ENCODE measurements at places on chromosomes 13 and 19.

DNA sequence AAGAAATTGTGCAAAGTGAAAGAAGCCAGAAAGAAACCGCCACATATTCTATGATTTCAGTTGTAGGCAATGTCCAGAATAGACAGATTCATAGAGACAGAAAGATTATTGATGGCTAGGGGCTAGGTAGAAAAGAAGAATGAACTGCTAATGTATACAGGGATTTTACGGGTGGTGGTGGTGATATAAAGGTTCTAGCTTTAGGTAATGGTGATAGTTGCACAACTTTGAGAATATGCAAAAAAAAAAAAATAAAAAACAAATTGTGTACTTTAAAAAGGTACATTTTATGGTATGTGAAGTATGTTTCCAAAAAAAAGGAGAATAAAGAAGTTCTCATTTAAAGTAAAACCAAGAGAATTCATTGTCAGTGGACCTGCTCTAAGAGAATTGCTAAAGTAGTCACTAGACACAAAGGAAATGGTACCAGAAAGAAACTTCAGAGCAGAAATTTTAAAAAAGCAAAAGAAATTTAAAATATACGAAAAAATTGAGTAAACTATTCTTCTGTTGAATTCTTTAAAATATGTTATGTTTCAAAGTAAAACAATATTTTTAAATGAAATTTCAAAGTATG lies 680.1 kb downstream of the UQCRFS1 start:
- DNase-seq, result no peak

DNA sequence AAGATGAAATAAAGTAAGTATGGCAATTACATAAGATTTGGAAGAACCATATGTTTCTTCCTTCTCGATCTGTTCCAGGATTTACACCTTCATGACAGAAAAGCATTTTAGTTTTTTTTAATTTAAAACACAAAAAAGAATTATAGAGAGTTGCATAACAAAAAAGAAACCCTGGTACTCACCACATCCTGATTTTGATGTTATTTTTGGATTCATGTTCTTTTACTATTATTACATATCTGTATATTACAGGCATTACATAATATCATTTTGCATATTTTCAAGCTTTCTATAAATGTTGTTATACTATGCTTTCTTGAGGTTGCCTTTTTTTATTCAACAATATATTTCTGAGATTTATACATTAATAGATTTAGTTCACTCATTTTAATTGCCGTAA lies 6.7 kb upstream of the KATNAL1 start:
- no peak for DNase-seq

DNA sequence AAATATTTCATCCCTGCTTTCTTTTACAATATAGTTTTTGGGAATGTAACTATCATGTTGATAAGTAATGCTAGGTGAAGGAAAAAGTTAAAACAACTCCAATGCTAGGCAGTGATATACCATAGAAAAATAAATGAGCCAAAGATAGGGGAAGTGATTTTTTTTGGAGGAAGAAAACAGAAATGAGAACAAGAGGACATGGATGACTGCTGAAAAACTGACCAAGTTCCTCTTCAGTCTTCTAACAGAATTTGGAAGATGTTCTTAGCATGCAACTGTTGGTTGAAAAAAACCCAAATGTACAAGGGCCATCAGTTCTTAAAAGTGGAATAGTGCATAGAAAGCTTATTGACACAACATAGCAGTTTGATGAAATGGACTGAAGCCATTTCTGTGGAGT lies 262.5 kb upstream of the STARD13 start:
- no peak for DNase-seq

- DNase-seq, result no peak
These were observed 21.2 kb upstream of the MYDGF start for GRCh38 chr19:4691373-4691772.

GRCh38 chr13:20192836-20193161 lies at the start of gene GJB2:
TSS of gene GJB2 (minus strand) at chr13:20192938. CDS start at chr13:20189581, 3,357 bp downstream.
- no peak for DNase-seq

DNA sequence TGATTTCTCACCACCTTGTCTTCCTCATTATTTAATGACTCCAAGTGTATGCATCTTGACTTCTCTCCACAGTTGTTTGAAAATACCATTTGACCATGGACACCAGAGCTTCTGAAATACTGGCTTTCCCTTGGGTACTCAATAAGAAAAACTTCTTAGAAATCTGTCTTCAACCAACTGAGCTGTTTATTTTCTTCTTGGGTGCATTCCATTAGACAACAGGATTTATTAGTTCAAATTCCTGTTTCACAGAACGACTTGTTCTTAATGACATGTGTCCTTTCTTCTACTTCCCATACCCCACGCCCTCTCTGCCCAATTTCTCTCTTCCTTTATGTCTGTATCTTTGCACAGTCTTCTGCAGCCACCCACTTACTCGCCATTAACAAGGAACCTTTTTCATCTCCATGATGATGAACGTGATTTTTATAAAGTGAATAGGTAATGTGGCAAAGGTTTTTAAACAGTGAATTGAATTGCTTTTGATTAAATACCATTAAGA lies 11.3 kb upstream of the ITM2B start:
- DNase-seq, result no peak

DNA sequence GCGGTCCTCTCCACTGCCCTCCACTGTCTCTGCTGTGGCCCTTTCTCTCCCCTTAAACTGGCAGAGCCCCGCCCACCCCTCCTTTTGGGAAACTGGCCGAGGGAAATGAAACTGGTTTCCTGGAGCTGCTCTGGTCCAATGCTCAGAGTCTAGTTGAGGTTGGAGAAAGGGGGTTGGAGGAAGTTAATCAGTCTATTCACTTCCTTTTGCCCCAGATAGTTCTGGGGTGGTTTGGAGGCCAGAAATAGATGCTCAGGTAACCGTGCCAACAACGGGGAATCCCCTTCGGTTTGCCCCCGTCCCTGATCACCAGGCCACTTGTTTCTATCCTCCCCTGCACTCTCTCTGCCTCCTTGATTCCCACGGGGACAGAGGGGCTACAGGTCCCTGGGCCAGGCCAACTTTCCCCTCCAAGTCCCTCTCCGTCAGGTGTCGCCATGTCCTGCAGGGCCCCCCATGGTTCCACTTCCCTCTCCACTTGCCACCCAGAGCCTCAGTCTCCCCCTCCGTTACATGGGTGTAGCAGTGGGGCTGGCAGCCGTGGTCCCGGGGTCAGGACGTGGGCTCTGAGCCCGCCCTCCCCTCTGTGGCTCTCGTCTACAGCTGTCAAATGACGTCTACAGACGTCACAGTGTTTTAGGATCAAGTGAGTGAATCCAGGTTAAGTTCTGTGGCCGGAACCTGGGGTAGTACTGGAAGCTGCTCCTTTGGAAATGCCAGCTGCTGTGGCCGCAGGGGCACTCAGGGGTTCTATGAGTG lies at the start of gene IL4I1:
Gene IL4I1, minus strand, starts transcription at position 25 of the 759 bp plus-strand sequence. CDS start 727 bp downstream, outside the sequence.
- DNase-seq, result no peak

- no peak for DNase-seq
These were observed 83.9 kb downstream of the GNG7 start for GRCh38 chr19:2618611-2619010.

DNA sequence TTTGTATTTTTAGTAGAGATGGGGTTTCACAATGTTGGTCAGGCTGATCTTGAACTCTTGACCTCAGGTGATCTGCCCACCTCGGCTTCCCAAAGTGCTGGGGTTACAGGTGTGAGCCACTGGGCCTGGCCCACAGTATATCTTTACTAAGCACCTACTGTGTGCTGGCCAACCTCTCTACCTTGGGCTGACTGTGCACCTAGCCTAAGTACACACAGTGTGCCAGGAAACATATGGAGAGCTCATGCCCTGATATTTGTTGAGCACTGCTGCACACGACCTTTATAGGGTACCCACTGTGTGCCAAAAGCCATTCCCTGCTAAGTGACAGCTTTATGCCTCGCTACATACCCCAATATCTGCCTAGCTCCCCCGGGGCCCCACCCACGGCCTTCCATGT lies 6.3 kb upstream of the ARHGAP45 start:
- DNase-seq, result no peak

- DNase-seq, result no peak
These were observed 105.1 kb downstream of the SOX1 start for GRCh38 chr13:112172017-112172416.

DNA sequence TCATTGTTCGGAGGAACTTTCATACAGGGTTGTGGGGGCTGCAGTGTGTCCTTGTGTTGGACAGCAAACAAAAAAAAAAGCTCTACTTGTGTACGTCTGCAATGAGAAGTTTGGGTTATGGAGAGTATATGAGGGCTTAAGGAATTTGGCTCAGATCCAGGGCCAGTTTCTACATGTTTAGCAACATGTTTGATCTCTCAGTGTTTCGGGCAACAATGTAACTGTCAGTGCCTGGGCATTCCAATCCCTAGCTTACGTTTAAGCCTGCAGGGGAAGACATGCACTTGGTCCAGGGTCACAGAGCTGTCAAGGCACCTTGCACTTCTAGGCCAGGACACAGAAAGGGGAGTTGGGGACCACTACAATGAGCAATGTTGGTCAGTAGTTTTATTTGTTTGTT lies 13.9 kb downstream of the ZNF543 start:
- DNase-seq, result no peak

DNA sequence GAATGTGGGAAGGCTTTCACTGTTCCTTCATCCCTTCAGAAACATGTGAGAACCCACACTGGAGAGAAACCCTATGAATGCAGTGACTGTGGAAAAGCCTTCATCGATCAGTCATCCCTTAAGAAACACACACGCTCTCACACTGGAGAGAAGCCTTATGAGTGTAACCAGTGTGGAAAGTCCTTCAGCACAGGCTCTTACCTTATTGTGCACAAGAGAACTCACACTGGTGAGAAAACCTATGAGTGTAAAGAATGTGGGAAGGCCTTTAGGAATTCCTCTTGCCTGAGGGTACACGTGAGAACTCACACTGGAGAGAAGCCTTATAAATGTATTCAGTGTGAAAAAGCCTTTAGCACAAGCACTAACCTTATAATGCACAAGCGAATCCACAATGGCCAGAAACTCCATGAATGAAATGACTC lies 18.6 kb downstream of the ZNF177 start:
- no peak for DNase-seq

- no peak for DNase-seq
These were observed 751 bp downstream of the ERVK3-1 start for GRCh38 chr19:58305932-58306323.

DNA sequence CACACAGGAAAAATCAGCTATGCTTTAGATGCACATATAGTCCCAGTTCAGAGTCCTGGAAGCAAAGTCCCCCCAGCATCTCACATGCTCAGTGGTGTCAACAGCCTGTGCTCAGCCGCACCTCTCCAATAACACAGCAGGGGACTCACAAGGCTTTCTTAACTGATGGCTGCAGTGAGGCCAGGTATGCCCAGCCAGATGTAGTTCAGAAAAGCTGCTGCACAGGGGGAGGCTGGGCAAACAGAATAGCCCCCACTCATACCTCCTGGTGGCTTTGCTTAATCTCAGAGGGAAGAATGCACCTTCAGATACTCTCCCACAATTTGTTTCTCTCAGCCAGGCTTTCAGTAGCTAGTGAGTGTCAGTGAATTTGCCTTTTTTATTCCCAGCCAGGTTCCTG lies 33.4 kb downstream of the FAM124A start:
- no peak for DNase-seq

DNA sequence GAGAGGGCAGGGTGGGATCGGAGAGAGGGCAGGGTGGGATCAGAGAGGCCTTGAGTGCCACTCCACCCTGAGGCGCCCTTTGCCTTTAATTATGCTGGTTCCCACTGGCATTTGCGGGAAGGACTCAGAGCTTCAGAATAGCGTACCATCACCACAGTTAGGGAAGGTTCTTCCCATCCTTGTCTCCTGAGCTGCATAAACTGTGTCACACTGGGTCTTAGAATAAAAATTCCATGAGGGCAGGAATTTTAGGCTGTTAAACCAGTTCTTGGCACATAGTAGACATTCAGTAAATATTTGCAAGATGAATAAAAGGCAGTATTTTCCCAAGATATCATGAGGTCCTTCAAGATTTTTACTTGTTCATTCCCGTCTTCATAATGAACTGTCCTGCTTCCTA lies 24.4 kb downstream of the PPP2R1A start:
- DNase-seq, result no peak

All from NCI-H524 (cell line).